ENCODE measurements at places on chromosomes 11 and 22.

DNA sequence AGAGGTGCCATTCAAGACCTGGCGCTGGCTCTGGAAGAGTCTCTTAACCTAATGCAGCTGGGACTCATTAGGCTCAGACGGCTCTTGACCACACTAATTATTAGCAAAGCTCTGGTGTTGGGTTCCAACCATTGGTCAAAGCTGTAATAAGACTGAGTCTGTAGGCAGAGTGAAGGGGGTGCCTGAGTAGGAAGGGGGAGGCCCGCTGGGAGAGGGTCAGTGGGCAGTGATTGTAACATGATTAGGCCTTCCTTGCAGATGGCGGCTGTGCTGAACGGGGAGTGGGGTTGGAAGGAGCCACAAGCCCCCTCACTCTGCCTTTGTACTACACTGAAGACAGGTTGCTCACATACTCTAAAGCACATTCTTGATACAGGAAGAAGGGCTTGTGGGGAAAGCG, 5.2 kb downstream of the SRPRA start:
- DNase-seq = no peak

DNA sequence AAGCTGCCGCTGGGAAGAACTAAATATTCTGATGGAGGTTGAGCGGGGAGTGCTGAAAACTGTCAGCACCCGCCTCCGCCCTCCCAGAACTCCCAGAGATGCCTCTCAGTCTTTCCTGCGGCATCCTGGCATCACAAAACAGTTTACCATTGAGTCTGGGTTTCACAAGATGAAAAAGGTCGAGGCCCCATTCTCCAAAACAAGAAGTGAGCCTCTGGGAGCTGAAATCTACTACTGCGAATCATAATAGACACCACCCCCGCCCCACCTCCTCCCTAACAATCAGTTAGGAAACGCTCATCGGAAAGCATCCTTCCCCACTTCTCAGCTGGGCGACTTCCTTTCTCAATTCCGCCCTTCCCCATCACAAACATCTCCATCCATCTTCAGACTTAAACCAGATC, 1.0 kb downstream of the SUN2 start:
- DNase-seq = no peak

DNA sequence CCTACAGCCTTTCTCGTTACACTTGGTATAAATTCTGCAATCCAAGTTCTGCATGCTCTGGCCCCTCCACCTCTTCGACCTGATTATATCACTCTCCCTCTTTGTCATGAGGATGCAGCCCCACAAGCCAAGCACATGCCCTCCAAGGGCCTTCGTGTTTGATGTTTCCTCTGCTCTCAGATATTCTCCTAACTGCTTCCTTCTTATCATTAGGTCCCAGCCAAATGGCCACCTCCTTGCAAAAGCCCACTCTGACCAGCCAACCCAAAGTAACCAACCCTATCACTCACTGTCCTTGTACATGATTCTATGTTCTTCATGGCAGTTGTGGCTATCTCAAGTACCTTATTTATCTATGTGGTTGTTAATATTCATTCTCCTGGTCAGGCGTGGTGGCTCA, 38.3 kb upstream of the LRRC55 start:
- no peak for DNase-seq

- no peak for DNase-seq
These were observed 7.0 kb downstream of the TIMM10B start for GRCh38 chr11:6488342-6488741.

- DNase-seq = no peak
These were observed 116.2 kb upstream of the NTM start for GRCh38 chr11:131254254-131254653.

DNA sequence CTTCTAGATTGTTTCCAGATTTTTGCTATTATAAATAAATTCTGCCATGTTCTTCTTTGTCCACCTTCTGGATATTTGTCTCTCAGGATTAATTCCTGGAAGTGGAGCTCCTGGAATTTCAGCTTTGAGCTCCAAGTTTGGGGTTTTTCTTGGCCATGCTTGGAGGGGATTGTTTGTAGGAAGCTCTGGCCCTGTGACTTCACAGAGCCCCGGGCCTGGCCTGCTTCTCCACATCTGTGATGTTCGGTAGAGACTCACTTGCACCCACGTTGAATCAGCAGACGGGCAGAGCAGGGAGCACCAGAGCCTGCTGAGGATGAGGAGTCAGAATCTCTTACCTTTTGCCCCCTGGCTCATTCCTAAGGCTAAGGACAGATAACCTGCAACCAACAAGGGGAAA, 35.7 kb downstream of the LRRC32 start:
- DNase-seq = no peak

DNA sequence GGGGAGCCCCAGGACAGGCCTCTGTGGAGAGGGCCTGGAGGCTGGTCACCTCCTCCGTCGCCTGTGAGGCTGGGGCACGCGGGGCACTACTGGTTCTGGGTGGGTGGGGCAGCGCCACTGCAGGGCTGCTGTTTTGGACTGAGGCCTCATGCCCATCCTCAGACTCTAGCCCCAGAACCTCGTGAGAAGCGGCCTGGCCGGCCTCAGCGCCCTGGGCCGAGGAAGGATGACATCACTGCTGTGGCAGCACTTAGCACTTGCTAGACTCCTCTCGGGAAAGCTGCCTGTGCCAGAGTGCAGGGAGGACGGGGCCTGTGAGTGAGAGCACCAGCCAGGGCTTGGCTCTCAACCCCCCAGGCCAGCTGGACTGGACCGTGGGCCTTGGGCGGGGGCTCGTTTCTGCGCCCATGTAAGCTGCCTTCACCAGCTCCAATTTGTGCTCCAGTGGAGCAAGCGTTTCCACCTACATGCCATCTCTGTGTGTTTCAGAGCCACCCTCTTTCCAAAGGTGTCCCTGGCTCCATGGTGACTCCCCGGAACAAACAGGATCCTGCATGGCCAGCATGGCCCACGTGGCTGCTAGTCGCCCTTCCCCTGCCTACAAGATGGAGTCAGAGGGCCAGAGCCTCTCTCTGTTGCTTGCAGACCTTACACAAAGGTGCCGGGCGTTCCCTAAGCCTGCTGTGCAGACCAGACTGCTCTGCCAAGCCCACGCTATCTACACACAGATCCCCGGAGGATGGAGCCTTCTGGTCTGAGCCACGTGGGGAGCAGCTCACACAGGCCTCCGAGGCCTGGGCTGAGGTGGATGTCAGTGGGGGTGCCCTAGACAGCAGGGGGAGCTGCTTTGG, 102.9 kb downstream of the CTTN start:
- DNase-seq = no peak

GRCh38 chr11:72577271-72577721, 96.9 kb downstream of the PDE2A start:
- DNase-seq = no peak

- DNase-seq = no peak
These were observed 81.1 kb downstream of the BDNF start for GRCh38 chr11:27619039-27619574.

DNA sequence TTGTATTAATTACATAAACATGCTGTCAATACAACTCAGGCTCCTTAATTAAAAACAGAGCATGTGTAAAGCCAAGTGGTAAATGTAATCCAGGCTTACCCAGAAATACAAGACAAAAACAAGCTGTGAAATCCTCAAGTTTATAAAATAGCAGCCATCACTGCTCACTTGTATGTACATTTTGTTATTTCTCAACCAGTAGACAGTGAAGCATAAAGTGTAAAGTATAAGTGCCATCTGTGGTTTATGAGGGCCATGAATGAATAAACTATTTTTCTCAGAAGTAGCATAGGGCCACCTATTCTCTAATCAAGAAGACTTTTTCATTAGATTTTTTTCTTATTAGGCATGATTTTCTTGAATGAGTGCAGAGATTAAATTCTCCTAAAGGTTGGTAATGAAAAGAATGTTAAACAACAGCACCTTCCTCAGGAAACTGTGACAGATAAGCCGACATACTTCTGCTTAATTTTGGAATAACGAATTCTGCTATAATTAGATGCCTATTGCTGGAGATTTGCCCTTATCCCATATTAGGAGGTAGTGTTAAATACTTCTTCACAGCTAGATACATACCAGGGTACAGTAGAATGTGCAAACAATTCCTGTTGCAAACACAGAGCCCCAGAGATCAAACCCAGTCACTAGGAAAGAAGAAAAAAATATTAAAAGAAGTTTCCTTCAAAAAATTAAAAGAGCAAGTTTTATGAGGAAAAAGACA, 13.0 kb downstream of the SLC5A12 start:
- no peak for DNase-seq

GRCh38 chr11:35792846-35793192, 130.2 kb downstream of the TRIM44 start:
- DNase-seq = no peak

- no peak for DNase-seq
These were observed 36.4 kb upstream of the TH start for GRCh38 chr11:2207773-2208621.

DNA sequence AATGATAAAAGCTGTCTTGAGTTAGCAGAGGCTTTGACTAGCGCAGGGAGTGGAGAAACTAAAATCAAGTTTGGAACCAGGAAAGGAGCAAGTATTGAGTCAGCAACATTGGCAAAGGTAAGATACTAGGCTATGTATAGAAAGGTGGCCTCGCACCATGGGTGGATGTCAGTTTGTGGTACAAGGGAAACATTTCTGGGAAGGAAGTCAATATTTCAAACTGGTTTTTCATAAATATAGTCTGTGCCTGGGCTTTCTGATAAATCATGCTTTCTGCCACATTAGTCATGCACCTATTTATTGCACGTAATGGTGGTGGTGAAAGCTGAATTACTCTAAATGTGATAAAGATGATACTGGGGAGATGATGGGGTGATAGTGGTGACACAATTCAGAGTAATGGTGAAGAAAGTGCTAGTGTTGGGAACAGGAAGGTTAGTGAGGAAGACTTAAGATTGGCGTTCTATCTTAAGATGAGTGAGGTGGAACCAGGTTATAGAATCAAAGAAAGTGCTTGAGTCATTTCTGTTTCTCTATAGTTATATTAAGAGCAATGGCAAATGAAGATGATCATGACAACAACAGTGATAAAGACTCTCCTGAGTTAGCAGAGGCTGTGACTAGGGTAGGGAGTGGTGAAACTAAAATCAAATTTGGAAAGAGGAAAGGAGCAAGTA, 729.0 kb downstream of the FAM181B start:
- DNase-seq = no peak

DNA sequence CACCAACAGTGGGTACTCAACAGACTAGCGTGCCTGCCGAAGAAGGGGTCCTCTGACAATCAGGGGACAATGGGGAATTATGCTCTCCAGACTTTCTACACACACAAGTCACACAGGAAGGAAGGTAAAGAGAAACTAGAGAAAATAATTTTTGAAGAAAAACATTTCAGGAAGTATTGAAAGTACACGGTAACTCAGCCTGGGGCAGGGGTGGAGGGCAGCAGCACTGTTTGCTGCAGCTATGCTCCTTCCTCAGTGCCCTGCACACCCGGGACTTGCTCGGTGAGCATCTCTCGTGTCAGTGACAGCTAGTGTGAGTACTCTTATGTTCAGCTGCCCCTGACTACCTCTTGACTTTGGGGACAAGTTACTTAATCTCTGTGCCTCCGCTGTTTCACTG, 18.0 kb upstream of the APOA1 start:
- no peak for DNase-seq

- no peak for DNase-seq
These were observed 165.0 kb downstream of the RCN1 start for GRCh38 chr11:32255841-32256240.

DNA sequence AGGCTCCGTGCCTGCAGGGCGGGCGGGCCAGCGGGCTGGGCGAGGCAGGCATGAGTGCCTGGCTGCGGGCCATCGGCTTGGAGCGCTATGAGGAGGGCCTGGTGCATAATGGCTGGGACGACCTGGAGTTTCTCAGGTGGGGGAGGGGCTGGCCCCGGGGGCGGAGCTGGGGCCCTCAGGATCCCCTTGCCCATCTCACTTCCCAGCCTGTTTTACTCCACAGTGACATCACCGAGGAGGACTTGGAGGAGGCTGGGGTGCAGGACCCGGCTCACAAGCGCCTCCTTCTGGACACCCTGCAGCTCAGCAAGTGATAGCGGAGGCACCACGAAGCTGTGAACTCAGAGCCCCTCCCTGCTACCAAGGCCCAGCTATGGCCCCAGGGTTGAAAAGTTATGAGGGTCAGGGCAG, 5.9 kb downstream of the PHOX2A start:
- no peak for DNase-seq

DNA sequence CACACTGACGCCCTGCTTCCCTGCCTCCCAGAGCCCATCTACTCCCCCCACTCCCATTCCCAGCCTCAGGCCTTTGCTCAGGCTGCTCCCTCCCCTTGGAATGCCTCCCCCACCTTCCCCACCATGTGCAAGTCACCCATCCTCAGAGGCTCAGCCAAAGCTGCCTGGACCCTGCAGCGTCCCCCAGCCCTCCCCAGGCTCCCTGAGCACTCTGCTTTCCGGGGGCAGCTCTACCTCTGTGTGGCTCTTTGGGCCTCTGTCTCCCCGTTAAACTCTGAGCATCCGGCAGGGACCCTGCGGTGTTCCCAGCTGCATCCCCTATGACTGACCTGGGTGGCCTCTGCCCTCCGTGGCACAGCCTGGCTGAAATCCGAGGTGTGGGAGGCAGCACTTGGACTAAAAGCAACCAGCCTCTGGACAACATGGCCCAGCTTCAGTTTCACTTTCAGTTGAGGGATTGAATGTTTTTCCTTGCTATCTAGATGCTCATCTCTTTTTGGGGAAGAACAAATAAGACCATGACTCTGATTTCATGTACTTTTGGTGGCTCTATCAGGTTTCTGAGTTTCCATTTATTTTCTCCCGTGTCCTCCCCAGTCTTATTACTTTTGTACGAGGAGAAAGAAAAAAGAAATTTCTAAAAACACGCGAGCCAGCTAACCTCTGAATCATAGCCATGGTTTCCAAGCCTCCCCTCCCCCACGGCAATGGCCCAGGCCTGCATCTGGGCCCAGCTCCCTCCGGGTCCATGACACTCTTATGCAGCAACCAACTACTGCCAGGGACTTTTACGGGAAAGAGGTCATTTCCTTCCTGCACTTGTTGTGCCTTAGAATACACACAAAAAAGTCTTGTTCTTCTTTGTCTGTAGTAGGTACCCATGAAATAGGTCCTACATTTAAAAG, 3.8 kb downstream of the APOL3 start:
- DNase-seq = peak; percentile 65

- peak; percentile 81 for DNase-seq
These were observed at the start of the genes RPS25 and TRAPPC4 for GRCh38 chr11:119018074-119018938. Gene RPS25 (minus strand): TSS chr11:119018343. CDS start chr11:119018284, 59 bp downstream. Gene TRAPPC4 (plus strand): TSS chr11:119018766. CDS start chr11:119018796, 30 bp downstream.

DNA sequence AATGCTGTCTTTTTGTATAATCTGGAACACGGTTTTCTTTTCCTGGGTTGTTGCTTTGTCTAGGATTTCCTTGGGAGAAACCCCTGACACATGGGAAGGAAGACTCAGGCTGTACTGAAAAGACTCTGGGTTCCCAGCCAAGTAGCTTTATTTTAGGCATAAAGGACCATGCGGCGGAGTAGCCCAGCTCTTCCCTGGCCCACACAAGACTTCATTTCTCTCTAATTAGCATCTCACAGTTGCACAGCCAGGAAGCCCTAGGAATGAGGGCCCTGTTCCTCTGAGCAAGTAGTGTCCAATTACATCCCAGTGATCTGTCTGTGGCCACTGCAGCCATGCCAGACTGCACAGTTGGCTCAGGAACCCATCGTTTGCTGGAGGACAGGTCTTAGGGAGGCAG, 319.5 kb downstream of the TENM4 start:
- DNase-seq = no peak

- no peak for DNase-seq
These were observed 12.7 kb downstream of the ZP1 start for GRCh38 chr11:60879971-60880588.

GRCh38 chr11:118099838-118100556, 13.2 kb upstream of the SMIM35 start:
- DNase-seq = no peak

- no peak for DNase-seq
These were observed 66.3 kb upstream of the PRDM11 start for GRCh38 chr11:45079943-45080719.

GRCh38 chr11:122714484-122714883, 59.0 kb downstream of the UBASH3B start:
- DNase-seq = no peak
